ENCODE measurements at places on chromosomes 11 and 22. TPM values are rescaled to one million over a fixed set of nuclear protein-coding genes. Genes with fewer than 3 reads are reported as not detected.

LDLRAD3 gene
- 2.0 TPM for polyA plus RNA-seq

TRPM5 gene
- 0.31 TPM for polyA plus RNA-seq

PRG3 gene
- polyA plus RNA-seq = not detected

CDC42EP1 gene
- polyA plus RNA-seq = 70.2 TPM

MRPL49 gene
- 39.9 TPM for polyA plus RNA-seq

APOA5 gene
- polyA plus RNA-seq = not detected

All from stomach (tissue), 19 donors.